AML-193 (cell line): ENCODE measurements at places on chromosomes 1 and 21.

DNA sequence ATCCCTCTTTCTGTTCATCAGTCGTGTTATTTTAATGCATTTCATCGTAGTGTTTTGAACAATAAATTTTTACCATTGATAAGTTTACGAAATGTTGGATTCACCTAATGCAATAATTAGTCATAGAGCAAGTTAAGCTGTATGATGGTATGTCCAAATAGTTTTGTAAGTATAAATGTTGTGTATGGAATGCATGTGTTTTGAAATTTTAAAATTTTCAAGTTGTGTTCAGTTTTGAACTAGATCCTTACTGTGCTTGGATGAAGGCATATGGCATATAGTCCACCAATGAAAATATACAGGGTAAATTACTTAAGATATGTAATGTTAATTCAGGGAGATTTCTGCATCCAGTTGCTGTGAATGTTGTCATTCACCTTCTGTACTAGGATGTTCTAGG is 2.3 kb downstream of the ZMYM4 start:
- no peak for DNase-seq

DNA sequence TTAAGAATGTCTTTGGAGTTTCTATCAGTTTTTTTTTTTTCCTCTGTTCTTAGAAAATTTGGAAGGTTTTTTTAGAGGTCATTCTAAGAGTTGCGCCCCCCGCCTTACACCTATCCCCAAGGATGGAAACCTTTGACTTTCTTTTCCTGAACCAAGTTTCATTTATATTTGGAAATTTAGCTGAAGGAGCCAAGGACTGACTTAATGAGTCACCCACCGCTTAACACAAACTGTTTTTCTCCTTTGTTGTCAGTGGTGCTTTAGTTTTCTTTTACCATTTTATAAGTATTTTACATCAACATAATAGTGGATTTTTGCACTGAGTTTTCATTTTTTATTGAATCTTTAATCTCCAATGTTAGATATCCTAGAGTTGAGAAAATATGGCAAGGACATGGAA is 25.3 kb downstream of the USP25 start:
- DNase-seq, result no peak

- no peak for DNase-seq
Measured at GRCh38 chr1:3745590-3746381, 6.5 kb upstream of the CCDC27 start.

GRCh38 chr1:53576866-53577760 is 117.9 kb downstream of the DMRTB1 start:
- DNase-seq, result no peak

GRCh38 chr21:25569084-25569483 is 38.2 kb downstream of the MRPL39 start:
- DNase-seq, result no peak

DNA sequence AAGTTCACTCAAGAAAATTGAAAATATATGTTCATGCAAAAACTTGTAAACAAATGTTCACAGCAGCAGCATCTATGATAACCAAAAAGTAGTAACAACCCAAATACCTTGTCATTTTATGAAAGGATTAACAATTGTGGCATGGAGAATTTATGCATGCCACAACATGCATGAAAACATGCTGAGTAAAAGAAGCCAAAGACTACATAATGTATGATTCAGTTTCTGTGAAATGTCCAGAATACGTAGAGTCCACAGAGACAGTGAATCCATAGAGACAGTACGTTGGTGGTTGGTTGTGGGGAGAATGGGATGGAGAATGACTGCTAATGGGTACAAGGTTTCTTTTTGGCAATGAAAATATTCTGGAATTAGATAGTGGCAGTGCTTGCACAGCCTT is 148.7 kb downstream of the MAST2 start:
- DNase-seq, result no peak

- DNase-seq, result no peak
Measured at GRCh38 chr1:156101880-156102279, 12.6 kb upstream of the LMNA start.

GRCh38 chr1:56808410-56808809 is 10.8 kb downstream of the FYB2 start:
- no peak for DNase-seq

DNA sequence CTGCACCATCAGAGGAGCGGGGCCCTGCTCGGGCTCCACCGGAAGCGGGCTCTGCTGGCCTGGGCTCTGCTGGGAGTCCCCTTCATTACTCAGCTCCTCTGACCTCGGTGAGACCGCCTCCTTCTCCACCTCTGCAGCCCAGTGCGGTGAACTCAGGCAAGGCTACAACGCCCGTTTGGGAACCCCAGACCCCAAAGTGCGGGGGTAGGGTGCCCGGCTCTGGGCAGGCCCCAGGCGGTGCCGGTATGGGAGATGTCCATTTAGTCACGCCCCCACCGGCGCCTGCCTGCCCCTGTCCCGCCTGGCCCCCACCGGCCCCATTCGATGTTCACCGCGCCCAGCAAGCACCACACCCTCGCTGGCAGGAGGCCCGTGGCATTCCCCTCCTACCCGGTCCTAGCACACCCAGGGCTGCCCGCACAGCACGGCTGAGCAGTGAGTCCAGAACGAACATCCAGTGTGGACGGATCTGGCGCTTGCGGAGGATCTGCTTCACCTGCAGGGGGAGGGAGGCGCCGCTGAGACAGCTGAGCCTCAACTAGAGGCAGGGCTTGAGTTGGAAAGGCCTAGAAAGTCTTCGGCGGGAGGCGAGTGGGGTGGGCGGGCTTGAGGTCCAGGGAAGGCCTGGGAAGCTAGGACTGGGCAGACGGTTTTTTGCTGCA is 10.0 kb downstream of the MAP3K6 start:
- no peak for DNase-seq

GRCh38 chr1:172497230-172497629 is 35.7 kb upstream of the SUCO start:
- DNase-seq, result no peak
